ENCODE measurements at places on chromosomes 7 and 10.

GRCh38 chr7:136023134-136023869, 46.1 kb upstream of the MTPN start:
- DNase-seq = no peak

- DNase-seq = no peak
Observed at GRCh38 chr10:17684537-17684936, 40.6 kb downstream of the STAM start.

GRCh38 chr7:135320268-135320667, 86.6 kb downstream of the STRA8 start:
- no peak for DNase-seq

DNA sequence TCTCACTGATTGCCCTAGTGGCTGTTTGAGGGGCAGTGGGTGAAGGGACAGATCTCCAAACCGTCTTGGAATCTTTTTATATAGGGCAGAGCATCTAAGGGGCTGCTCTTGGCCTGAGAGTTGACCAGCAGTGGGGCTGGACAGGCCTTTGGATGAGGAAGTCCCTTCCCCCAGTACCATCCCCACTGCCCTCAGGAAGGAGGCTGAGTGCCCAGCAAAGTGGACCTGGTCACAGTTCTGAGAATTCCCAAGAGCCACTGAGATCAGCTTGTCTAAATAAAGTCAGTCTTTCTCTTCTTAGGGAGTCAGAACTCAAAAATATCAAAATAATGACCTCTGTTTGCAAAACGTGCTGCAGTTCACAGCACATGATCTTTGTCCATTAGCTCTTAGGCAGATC, 5.6 kb downstream of the GDF10 start:
- no peak for DNase-seq

GRCh38 chr10:102602272-102603045, 41.8 kb upstream of the TRIM8 start:
- no peak for DNase-seq

- no peak for DNase-seq
Observed at GRCh38 chr7:4233621-4234497, 448.2 kb upstream of the FOXK1 start.

Measured in GM18507 (cell line).